ENCODE measurements at places on chromosomes 2 and 18. TPM values are rescaled to one million over a fixed set of nuclear protein-coding genes. Genes with fewer than 3 reads are reported as not detected.

DNA sequence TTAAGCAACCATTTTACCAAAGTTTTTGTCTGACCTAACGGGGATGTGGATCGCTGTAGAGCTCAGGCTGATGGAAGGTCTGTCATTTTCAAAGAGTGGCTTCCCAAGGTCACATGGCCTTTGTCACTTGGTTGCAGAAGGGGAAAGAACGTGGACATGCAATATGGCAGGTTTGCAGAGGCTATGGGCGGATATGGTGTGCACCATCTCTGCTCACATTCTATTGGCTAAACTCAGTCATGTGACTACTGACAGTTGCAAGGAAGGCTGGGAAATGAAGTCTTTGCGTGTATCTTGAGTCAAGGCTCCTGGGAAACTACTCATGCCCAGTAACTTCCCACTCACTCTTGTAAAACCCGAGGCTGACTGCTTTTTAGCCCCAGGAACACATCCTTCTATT lies 96.8 kb downstream of the ST6GAL2 start:
- DNase-seq: no peak

Gene MFSD6
- 45.3 TPM for total RNA-seq

Gene SLC30A3
- not detected for total RNA-seq

Gene ATP8B1
- not detected for total RNA-seq

- no peak for DNase-seq
These were observed 136.5 kb upstream of the RND3 start for GRCh38 chr2:150624001-150624401.

Gene MC2R
- not detected for total RNA-seq

- no peak for DNase-seq
These were observed 120.0 kb upstream of the STK17B start for GRCh38 chr2:196291426-196291825.

DNA sequence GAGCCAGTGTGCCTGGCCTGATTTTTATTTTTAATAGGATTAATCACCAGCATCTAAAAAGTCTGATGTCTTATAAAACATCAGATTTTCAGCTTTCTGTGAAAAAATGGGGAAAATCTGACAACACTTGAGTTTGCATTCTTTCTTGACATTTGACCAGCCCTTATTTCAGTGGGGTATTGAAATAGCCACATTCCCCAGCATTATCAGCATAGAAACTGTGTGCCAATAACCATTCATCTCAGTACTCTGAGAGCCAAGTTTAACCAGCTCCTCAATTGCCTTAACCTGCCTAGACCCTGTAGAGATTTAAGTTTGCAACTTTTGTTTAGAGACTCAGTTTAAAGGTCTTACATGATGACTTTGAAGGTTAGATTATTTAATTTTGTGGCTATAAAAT lies 155.0 kb downstream of the CERS6 start:
- no peak for DNase-seq

- no peak for DNase-seq
These were observed 109.9 kb downstream of the ZNF236 start for GRCh38 chr18:76932026-76932819.

DNA sequence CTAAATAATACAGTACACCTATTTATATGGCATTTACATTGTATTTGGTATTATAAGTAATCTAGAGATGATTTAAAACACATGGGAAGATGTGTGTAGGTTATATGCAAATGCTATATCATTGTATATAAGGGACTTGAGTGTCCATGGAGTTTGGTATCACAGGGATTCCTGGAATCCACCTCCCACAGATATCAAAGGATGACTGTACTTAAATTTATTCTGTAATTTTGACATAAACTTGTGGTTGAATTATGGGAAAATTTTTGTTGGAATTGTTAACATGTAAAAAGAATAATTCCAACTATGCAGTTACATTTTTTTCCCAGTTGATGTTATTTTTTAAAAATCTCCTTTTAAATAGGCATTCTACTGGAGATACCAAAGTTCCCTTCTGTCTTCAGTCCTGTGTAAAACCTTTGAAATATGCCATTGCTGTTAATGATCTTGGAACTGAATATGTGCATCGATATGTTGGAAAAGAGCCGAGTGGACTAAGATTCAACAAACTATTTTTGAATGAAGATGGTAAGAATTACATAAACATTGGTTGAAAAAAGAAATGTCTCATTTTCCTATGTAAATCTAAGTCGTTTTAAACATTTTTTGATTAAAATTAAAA lies 24.1 kb downstream of the GLS start:
- no peak for DNase-seq

Gene TRIM43
- not detected for total RNA-seq

DNA sequence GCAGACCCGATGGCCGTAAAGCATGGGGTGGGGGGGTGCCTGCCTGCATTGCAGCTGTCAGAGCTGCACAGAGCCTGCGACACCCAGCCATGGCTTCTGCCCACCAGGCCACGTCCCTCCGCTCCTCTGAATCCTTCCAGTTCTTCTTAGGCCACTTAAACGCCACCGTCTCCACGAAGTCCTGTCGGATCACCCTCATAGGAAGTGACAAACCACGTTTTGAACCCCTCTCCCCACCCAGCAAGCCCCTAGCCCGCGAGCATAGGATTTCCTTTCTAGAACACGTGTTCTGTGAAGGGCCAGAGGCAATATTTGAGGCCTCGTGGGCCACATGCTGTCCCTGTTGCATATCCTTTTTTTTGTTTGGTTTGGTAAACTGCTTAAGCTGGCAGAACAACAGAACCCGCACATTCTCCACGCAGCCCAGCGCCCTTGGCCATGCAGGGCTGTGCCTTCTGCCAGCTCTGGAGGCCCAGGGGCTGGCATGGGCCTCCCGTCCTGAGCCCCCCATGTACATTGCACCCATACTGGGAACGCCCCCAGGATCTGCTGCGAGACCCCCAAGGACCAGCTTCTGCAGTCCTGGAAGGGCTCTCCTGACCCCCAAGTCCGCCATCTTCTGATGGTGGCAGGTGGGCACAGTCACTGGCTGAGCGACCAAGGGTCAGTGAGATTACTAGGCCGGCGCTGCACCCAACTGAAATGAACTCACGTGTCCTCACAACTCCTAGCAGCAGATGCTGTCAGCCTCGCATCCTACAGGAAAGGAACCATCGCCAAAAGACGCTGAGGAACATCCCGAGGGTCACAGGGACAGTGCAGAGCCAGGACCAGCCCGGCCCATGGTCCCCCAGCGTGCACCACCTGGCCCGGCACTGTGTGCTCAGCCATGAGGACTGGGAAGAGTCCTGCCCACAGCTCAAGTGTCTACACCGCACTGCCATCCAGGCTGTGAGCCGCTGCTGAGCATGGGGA lies 35.1 kb downstream of the ADI1 start:
- DNase-seq: no peak

DNA sequence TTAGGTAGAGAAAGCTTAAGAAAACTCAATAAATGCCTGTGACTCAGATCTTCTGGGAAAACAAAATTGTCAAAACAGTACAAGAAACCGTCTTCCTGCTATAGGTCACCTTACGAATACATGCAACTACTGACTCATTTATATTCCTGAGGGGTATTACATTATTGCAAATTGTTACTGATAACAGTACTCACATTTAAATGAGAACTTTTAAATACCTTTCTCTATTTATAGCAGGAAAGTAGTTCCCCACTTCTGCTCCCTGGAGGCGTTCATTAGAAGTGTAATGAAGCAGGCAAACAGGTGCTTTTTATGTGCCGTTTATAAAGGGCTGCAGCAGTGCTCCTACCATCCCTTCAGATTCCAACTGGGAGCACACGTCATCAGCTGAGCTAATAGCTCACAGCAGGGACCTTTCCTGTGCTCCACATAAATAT lies 65.1 kb upstream of the RPRM start:
- DNase-seq: no peak

GRCh38 chr2:239944694-239945551 lies 80.2 kb downstream of the NDUFA10 start:
- peak; percentile 13 for DNase-seq

GRCh38 chr2:44205169-44205568 lies 36.5 kb downstream of the PPM1B start:
- no peak for DNase-seq

DNA sequence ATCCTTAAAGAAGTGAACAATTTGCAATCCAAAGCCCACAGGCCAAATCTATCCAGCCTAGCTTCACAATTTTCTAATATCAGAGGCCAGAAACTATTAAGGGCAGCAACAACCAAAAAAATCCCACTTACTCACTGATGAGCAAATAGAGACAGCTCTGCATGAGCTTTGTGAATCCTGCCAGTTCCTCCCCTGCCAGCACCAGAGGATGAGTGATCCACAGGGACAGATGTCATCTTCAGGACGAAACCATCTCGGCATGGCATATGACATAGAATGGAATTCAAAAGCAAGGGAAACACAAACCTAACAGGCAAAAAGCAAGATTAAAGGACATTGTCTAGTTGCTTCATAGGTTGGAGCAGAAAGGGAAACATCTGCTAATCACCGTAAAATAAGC lies 2.2 kb upstream of the DSC2 start:
- DNase-seq: no peak

GRCh38 chr2:80258341-80258740 lies 46.2 kb downstream of the LRRTM1 start:
- no peak for DNase-seq

Gene RND3
- total RNA-seq: 0.66 TPM

Gene ANKRD30B
- total RNA-seq: not detected

- no peak for DNase-seq
These were observed 218.1 kb downstream of the SEPTIN10 start for GRCh38 chr2:109395494-109396201.

Gene IGFBP5
- total RNA-seq: 3.3 TPM

- no peak for DNase-seq
These were observed 487.2 kb upstream of the GCFC2 start for GRCh38 chr2:76197842-76198448.

- no peak for DNase-seq
These were observed 93.3 kb upstream of the ASAP2 start for GRCh38 chr2:9113262-9113661.

GRCh38 chr2:70717431-70718038 lies 50.5 kb downstream of the ADD2 start:
- DNase-seq: no peak

DNA sequence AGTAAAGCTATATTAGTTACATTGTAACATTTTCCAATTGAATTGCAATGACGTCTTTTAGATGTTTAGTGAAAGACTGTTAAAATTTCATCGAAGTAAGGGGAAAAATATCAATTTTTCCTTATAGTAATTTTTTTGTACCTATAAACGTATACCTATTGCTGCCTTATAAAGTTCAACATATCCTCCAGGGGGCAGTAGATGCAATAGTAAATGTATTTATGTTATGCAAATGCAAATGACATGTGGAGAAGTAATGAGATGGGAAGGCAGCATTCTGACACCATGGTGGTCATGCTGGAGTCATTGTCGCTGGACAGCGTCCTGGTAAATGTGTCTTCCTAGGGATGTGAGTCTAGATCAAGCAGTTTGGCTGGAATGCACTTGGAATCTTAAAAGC lies 38.7 kb downstream of the MSTN start:
- DNase-seq: no peak

GRCh38 chr2:36478332-36478738 lies 119.6 kb downstream of the FEZ2 start:
- no peak for DNase-seq

Gene PAX8
- 1.3 TPM for total RNA-seq

Gene RSAD2
- total RNA-seq: 6.7 TPM

DNA sequence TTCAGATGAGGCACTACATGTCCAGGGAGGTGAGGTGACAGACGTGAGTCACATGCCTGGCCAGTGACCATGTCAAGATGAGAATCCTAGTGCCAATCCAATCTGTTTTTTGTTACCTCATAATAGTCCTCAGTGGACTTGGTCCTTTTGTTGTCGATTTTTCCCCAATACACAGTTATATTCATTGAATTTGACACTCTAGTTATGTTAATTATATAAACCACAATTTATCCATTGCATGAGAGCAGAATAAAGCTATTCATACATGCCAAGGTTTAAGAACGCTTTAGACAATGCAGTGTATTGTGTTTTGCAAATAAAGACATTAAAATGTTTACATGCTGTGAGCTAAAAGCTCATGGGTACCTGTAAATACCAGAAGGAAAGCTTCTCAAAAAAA lies 21.6 kb upstream of the TMEFF2 start:
- DNase-seq: no peak

Gene COL6A3
- total RNA-seq: 1.5 TPM

Data from T-cell (primary cell).